Suprapubic skin (tissue), 4 donors: ENCODE measurements at places on chromosomes 6 and 20.

- no peak for DNase-seq
Measured at GRCh38 chr20:50357783-50358161, 152.4 kb upstream of the PTPN1 start.

- no peak for DNase-seq
Measured at GRCh38 chr20:15515691-15516090, 1057.6 kb downstream of the KIF16B start.

DNA sequence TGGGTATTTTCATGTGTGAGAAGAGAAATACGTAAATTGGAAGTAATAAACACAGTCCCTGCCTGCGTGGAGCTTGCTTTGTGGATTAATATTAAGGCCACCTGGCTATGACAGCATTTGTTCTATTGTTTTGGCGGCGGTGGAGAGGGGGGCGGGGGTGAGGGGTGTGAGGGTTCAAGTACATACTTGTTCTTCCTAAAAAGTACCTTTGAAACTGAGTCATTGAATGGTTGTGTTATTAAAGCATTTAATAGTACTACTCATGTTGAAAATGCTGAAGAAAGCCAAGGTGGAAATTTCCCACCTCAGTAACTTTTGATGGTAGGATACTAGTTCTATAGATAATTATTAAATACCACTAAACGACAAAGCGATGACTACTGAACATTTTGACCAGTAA, 95.0 kb downstream of the FOXC1 start:
- no peak for DNase-seq

DNA sequence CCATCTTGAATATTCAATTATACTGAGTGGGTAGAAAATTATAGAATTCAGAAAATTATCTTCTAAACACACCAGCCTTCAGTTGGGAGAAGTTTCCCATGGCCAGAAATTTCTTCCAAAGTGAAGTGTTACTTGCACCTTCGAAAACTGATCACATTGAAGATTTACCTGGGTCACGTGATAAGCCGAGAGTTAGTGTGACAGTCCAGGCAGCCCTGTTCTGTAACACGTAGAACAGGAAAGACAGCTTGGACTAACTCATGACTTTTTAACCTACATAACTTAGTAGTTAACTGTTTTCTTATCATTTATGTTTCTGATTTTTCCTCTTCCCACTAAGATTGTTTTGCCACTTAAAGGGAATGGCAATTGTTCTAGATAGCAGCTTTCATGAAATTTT, 118.3 kb upstream of the MTHFD1L start:
- no peak for DNase-seq
